ENCODE measurements at places on chromosomes 6 and 20. TPM values are rescaled to one million over a fixed set of nuclear protein-coding genes. Genes with fewer than 3 reads are reported as not detected.

DNA sequence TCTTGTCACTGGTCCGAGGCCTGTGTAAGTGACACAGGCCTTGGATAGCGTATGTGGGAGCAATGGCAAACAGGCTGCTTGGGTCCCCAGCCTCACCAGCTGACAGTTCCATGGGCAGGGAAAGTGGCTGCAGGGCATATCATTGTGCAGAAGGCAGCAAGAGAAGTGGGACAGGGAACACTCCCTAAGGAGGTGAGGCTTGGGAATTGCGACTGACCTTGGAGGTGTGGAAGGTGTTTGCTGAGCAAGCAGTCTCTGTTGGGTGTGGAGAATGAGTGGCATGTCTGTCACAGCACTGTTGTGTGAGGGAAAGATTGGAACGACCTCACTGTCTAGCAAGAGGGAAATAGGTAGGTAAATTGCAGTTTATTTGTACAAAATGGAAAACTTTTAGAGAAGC, 16.8 kb downstream of the POFUT1 start:
- no peak for DNase-seq

GRCh38 chr6:130760006-130760405, 67.2 kb upstream of the SMLR1 start:
- DNase-seq, result no peak

DNA sequence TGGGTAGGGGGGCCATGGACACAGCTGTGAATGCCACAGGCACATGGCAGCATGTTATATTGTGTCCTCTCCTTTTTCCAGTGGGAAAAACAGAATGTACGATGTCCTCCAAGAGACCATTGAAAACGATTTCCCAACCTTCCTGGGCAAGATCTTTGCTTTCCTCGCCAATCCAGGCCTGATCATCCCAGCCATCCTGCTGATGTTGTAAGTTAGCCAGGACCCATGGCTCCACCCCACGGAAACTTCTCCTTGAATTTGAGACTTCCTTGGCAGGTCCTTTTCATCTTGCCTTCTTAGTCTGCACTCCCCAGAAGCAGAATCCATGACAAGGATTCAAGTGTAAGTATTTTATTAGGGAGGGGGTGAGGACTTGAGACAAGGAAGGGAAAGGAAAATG, 28.2 kb upstream of the NOP56 start:
- DNase-seq, result no peak

DNA sequence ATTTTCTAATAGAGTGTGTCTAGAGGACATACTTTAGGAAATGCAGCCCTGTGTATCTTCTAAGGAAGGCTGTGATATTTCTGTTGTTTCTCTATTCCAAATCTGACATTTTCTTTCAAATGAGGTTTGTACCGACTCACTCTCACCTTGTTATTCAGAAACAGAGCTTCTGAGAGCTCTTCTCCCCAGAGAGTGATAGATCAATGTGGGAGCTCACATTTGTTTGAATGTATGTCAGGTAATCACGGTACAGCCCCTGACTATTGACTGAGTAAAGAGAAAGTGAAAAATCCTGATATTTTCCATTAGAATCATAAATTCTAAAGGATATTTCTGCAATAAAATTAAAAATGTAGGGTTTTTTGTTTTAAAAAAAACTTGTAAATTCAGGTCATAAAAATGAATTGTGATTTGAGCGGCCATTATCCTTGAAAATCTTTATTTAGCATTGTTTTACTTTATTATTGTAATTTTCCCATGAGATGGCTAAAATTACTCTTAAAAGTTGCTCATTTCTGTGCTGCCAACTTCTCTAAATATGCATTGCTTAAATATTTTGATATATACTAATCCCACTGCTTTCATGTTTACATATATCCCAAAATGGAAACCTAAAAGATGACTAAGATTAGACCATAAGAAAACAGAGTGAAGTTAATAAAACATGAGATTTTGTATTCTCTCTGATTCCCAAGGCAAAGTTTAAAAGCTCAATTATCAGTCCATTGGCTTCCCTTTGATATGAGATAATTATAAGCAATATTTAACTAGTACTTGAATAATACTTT, 1226.8 kb upstream of the CITED2 start:
- no peak for DNase-seq

DNA sequence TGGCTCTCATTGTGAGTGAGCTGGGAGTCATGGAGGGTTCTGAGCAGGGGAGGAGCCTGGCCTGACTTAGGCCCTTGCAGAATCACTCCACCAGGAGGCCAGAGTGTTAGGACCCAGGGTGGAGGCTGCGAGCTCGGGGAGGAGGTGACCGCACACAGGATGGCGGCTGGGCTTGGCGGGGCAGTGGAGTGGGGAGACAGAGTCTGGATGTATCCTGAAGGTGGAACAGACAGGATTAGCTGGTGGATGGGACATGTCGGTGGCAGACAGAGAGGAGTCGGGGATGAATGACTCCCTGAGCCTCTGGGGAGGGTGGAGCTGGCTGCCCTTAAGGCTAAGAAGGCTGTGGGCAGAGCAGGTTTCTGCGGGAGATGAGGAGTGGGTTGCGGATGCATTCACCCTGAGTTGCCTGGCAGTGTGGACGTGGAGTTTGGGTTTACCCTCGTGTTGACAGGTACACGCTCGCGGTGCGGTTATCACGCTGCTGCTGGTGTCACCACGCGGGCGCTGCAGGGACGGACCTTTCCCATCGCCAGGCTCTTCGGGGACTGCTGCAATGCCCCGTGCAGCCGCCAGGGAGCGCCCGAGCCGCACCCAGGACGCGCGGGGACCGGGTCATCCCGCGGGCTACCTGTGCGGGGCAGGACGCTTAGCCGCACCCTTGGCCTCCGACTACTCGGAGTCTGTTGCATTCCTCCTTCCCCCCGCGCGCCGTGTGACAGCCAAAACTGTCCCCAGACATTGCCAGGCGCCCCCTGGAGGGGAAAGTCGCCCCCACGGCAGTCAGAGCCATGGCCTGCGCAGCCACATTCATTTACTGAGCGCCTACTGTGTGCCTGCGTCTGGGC, 43.0 kb upstream of the PTGIS start:
- DNase-seq, result peak; percentile 84

DNA sequence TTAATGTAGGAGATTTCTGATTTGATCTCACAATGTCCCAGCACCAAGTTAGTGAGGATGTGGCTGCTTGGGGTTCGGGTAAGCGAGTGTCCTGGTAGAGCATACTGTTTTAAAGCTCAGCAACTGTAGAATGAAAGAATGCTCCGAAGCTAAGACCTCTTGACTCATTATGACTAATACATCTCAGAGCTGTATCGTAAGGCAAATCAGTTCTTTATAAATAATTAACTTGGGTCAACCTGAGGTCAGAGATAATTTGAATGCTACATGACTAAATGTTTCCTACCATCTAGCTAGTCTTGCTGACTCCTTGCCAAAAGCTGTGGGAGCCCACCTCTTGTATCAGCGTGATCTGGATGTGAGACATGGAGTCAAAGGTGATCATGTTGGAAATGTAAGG, 128.8 kb upstream of the PDE7B start:
- peak; percentile 14 for DNase-seq

DNA sequence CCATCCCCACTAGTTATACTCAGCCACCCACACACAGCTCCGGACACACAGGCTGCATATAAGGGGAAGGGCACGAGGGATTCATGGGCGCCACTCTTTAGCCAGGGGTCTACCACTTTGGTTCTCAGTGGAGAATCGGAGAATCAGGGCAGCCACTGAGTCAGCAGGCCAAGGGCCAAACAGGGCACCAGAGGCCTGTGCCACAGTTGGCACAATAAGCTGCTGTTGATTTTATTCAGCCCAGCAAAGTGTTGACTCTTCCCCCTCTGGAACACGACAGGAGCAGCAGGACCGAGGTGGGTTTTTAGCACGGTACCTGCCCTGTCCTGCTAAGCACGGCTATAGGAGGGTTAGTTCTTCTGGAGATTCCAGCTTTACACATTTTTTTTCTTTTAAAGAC, 48.3 kb downstream of the GJA10 start:
- DNase-seq, result no peak

DNA sequence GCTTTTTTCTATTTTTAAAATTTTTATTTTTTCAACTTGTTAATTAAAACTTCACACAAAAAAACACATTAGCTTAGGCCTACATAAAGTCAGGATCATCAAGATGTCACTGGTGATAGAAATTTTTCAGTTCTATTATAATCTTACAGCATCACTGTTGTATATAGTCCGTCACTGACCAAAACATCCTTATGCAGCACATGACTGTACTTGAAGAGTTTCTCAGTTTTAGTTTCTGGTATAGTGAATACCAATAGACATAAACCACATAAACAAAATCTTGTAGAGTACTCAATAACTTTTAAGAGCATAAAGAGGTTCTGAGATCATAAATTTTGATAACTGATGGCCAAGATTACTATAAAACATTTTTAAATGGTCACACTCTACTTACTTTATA, 71.8 kb downstream of the ASCC3 start:
- DNase-seq, result no peak

GRCh38 chr6:149053848-149054558, 263.5 kb upstream of the TAB2 start:
- DNase-seq, result no peak

DNA sequence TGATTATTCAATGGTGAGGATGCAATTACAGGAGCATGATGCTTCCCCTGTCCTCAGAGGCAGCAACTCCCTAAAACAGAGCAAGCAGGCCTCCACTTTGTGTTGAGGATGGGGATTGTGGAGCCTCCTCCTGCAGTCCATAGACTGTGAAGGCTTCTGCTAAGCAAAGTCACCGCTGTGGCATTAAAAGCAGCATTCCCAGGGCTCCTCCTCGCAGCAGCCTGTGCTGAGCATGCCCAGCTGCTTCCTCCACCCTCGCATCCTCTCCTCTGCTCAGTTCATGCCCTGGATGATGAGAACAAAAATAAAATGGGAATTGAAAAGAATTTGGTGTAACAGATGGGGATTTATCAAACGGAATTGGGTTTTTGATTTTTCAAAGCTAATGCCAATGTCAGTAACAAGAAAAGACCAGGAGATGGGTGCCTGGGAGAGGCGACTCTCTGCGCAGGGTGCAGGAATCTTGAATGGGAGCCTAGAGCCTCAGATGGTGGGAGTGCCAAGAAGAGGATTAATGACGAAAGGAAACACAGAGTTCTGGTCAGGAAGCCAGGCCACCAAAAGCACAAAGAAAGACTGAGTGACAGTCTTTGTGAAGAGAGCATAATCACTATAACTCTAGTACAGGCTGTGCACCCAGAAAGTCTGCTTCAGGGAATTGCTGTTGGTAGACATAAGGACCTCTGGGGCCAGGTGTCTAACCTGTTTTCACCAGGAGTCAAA, 347.6 kb downstream of the TPBG start:
- DNase-seq, result no peak

DNA sequence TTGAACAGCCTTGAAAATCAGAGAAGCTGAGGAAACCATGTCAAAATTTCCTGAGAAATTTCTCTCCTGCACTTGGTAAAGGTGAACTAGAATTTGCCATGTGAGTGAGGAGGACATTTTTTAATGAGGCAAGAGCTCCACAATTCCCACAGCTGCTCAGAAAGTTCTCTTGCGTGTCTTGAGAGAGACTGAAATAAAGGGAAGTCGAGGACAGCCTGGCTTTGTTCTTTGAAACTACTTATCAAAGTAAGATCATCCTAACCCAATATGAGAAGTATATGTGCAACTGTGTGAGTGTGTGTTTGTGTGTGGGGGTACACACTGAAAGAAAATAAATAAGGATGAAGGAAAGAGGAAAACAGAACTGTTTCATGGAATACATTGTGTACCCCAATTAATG, 163.4 kb downstream of the SLC24A3 start:
- DNase-seq, result no peak

DNA sequence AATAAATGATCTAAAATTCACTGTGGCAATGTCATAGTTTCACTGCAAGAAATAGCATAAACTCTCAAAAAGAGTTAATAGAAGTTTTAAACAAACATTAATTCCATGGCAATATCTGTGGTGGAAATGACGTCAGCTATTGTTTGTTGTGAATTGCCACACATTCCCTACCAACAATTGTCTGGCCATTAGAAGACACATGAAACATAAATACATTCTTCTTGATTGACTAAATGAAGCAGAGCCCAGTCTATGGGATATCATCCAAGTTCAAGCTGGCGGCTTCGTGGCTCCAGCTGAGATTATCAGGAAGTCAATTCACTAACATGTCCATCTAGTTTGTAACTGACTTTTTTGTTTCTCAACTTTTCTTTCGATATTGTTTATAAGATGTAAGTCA, 369.0 kb downstream of the ARHGAP18 start:
- no peak for DNase-seq

GRCh38 chr6:160788806-160789205, 86.8 kb downstream of the PLG start:
- DNase-seq, result no peak

- DNase-seq, result no peak
These were observed 62.9 kb downstream of the EFHC1 start for GRCh38 chr6:52482903-52483670.

GRCh38 chr6:137190583-137191094, 17.2 kb upstream of the IL22RA2 start:
- DNase-seq, result no peak

GRCh38 chr6:47476781-47477496, 650 bp upstream of the CD2AP start:
- DNase-seq, result no peak

GRCh38 chr20:48754292-48754691, 73.5 kb downstream of the PREX1 start:
- DNase-seq, result no peak

GRCh38 chr20:48015141-48015910, 230.0 kb upstream of the SULF2 start:
- no peak for DNase-seq

GRCh38 chr6:7426447-7427169, 37.0 kb downstream of the RIOK1 start:
- DNase-seq, result no peak

- DNase-seq, result no peak
These were observed 1.7 kb downstream of the C20orf204 start for GRCh38 chr20:64037498-64038213.

DNA sequence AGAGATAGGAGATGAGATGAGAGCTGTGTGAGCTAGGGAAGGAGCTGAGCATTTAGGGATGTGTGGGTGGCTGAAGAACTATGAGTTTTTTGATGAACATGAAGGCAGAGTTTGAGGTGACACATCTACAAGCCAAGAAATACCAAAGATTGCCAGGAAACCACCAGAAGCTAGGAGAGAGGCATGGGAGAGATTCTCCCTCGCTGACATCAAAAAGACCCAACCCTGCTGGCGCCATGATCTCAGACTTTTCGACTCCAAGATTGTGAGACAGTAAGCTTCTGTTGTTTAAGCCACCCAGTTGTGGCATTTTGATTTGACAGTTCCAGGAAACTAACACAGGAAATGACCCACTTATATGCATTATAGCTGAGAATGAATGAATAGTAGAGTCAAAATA, 790.9 kb downstream of the TFAP2A start:
- DNase-seq, result no peak

The PEX7 gene
- 6.1 TPM for total RNA-seq

The CFB gene
- total RNA-seq, result 0.82 TPM

The ATAT1 gene
- total RNA-seq, result 8.6 TPM

The RAD21L1 gene
- total RNA-seq, result not detected

The SNX3 gene
- total RNA-seq, result 75.0 TPM

The IL17A gene
- total RNA-seq, result not detected

The REM1 gene
- not detected for total RNA-seq

The CRISP2 gene
- not detected for total RNA-seq

The TSHZ2 gene
- 0.74 TPM for total RNA-seq

The SLC13A3 gene
- not detected for total RNA-seq

The EEF1E1 gene
- 92.6 TPM for total RNA-seq
